ENCODE measurements at places on chromosomes 5 and 9.

GRCh38 chr5:120518581-120518980, 54.5 kb downstream of the PRR16 start:
- no peak for DNase-seq

GRCh38 chr9:85522459-85523092, 219.2 kb downstream of the AGTPBP1 start:
- peak; percentile 30 for DNase-seq

DNA sequence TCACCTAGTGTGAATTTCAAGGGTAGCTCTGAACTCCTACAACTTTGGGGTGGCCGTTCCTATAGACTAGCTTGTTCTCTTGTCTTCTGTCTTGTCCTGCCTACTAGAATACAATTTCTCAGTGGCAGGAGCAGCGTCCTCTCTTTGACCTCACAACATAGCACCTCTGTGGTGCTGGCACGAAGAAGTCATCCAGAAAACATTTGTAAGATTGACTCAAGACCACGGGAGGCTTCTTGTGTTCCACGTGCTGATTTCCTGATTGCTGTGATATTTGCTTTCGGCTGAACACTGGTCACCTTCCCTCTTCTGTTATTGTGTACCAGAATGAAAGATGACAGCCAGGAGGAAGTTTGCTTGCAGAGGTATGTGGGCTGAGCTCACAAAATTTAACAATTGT, 27.0 kb downstream of the SLC1A1 start:
- DNase-seq = no peak

- DNase-seq = no peak
Observed at GRCh38 chr9:84349671-84350070, 9.1 kb upstream of the SLC28A3 start.

DNA sequence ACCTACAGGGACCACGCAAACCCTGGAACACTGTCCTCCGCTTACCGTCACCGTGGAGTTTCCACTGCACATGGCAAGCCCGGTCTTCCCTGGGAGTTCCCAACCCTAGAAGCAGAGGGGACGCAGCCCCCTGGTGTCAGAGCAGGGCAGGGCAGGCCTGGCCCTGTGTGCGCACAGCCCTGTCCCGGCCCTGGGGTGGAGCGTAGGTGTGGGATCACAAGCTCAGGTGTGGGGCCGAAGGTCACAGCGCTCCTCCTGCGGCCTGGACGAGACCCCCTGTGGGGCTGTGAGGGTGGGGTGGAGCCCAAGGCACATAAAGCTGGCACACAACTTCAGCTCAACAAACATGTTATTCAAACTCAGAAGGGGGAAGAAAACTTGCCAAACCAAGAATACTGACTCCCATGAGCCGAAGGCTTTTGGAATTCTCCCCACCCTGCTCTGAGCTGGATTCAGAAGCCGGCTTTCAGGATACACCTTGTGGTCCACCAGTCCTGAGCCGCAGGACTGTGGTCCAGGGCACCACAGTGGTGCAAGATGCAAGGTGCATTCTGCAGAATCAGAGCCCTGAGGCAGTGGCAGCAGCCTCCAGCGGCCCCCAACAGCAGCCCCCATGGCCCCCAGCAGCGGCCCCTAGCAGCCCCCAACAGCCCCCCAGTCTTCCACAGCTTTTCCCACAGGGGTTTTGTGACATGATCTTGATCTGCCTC, 11.8 kb upstream of the EXOC3 start:
- DNase-seq = no peak

- no peak for DNase-seq
Observed at GRCh38 chr5:142346706-142347105, 21.9 kb upstream of the SPRY4 start.

DNA sequence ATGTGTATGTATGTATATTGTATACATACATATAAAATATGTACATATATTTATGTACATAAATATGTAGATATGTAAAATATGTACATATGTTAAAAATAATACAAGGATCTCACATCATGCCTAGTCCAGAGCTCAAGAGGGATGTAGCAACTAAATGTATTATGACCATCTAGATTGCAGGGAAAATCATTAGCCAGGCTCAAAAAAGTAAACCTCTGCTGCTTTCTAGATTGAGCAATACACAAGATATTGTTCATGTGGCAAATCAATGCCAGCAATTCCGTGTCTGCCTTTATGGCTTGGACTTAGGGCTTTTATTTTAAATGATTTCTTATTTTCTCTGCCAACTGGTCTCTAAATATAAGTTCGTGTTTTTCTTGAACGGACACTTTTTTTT, 65.2 kb downstream of the RAI14 start:
- no peak for DNase-seq

- no peak for DNase-seq
Observed at GRCh38 chr9:103193992-103194391, 198.9 kb downstream of the CYLC2 start.

GRCh38 chr9:135908754-135909204, 1.4 kb upstream of the CAMSAP1 start:
- DNase-seq = no peak

DNA sequence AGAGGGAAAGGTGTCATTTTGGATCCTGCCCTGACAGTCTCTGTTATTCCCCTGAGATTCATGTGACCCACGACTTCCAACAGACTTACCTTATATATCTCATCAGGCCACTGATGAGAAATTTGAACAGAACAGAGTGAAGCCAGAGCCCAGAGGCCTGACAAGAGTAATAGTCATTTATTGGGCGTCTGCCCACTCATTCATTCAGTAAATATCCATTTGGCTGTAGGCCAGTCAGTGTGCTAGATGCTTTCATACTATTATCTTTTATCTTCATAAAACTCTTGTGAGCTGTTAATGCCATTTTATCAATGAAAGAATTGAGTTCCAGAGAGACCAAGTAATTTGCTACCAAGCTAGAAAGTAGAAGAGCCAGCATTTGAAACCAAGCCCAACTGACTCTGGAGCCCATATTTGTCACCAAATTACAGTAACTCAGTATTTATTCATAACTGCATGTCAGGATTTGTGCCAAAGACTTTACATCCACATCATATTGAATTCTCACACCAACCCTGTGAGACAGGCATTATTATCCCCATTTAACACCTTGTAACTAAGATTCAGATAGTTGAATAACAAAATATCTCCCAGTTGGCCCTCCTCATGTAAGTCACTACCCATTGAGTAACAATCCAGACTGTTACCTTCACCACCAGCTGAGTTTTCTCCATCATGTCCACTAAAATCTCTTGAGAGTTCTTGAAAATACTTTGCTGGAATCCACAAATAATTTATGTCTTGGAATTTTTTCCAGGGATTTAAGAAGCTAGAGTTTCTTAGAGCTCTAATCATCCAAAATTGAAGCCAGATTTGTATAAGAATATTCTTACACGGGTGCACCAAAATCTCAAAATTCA, 2.5 kb downstream of the PTPDC1 start:
- DNase-seq = peak; percentile 58

DNA sequence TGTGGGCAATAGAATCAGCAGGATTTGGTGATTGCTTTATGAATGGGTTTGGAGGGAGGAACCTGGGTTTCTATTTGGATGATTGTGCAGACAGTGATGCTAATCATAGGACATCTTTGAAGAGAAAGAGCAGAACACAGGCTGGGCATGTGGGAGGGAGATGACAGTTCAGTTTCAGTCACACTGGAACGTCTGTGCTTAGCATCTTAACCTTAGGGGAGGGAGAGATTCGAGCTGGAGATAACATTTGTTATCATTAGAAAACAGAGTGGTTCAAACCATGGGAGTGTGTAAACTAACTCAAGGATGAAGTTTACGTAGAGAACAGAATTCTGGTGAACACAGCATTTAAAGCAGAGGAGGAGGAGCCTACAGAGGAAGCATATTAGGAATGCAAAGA, 138.6 kb upstream of the PPP2R2B start:
- DNase-seq = no peak

DNA sequence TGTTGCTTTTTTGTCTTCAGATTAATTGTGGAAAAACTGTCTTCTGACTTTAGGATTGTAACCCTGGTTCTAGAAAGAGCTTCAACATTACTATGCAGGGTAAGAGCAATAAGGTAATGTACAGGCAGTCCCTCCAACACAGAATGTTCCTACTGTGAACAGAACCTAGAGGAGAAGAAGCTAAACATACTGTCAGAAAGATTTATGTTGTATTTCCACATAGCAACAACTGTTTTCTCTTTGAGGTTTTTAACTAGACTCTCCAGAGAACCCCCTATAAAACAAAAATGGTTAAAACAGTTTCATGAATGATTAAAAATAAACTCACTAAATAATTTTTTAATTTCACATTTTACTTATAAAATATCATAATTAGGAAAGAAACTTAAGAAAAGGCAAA, 64.3 kb upstream of the NAA35 start:
- DNase-seq = no peak

DNA sequence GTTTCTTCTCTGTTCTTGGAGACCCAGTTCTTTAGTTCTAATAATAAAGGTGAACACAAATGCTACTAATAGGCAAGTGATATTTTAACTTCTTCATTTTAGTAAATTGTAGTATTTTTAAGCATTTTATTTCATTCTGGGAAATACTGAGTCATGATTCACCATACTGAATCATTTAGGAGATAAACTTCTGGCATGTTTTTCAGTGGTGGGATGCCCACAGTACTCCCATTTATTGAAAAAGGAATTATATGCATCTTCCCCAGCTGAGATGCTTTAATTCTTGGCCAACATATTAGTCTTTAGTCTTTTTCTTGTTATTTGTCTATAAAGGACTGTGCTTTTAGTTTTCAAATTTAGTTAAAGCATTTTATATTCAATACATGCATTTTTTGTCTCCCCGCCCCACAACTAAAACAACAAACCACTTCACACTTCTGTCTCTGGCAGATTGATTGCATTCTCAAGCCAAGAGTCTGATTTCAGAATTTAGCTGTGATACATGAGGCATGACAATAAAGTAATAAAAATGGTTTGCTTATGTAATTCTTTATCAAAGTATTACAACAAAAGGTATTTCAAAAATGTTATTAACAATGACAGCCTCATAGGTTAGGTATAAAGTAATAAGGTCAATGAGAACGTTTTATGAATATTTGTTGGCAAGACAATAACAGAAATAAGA, 125.2 kb upstream of the CDH18 start:
- DNase-seq = no peak

DNA sequence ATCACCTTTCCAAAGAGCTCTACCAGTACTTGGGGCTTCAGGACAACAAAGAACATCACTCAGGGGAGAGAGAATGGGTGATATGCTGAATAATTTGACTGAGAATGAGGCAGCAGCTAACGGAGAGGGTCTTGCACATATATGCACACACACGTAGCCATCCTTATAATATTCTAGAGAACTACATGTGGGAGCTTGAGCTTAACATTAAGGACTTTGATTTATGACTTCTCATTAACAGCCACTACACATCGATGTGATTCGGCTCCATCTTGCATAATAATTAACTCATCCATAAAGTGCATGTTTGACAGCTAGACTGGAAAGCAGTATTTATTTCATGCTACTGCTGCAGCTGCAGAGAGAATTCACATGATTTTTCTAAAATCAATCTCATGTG, 163.4 kb downstream of the RAB3C start:
- peak; percentile 34 for DNase-seq

GRCh38 chr9:94140791-94141790, 56.8 kb downstream of the PTPDC1 start:
- no peak for DNase-seq

- no peak for DNase-seq
Observed at GRCh38 chr5:125552486-125552885, 806.0 kb upstream of the ZNF608 start.

DNA sequence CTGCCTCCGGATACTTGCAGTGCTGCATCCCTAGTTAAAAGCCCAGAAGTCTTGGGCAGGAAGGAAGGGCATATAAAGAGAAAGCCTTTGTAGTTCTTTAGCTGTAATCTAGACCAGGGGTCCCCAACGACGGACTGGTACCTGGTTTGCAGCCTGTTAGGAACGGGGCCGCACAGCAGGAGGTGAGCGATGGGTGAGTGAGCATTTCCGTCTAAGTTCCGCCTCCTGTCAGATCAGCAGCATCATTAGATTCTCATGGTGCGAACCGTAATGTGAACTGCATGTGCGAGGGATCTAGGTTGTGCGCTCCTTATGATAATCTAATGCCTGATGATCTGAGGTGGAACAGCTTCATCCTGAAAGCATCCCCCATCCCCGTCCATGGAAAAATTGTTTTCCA, 1.6 kb upstream of the SMIM15 start:
- DNase-seq = no peak

- DNase-seq = no peak
Observed at GRCh38 chr9:80644044-80644443, 1045.3 kb downstream of the TLE1 start.

DNA sequence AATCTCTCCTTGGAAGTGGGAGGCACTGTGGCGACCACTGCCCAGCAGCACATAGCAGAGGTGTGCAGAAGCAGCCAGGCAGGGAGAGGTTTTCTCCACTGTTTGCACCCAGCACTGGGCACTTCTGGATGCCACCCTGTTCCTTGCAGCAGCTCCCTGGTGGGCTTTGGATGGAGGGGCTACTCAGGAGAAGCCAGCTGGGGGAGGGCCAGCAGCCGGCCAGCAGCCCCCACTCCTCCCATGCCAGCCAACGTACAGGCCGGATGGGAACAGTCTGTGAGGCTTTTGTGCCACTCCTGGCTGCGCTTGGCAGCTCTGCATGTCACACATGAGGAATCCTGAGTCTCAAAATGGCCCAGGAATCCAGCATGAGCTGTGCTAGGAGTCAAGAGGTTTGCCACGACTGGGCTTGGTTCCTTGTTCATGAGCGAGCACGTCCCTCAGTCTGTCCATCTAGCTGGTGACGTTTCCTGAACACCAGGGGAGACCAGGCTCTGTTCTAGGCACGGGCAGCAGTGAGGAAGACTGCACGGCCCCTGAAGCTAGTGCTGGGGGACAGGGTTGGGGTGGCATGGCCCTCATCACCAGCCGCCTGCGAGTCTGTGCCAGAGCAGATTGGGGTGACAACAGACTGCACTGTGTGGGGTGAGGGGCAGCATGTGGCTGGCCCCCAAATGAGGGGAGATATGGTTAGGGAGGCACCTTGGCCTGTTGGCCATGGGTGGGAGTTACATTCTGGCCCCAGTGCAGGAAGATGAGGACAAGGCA, 10.1 kb downstream of the PHF2 start:
- no peak for DNase-seq

DNA sequence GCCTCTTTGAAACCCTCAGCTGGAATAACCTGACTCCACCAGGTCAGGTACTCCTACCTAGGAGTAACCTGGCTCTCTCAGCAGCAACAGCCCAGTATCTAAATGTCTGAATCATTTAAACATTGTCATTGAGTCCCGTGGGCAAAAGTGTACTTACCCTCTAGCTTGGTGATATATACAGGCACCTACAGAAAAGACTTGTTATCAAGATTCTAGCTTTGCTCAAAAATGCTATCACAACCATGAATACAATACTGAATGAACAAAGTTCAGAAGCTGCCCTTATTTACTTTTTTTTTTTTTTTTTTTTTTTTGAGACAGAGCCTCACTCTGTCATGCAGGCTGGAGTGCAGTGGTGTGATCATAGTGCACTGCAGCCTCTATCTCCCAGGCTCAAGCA, 268.2 kb downstream of the ZNF608 start:
- no peak for DNase-seq

GRCh38 chr5:54692631-54693030, 175.1 kb downstream of the SNX18 start:
- no peak for DNase-seq

Data from NCI-H1105 (cell line).